A172 (cell line): ENCODE measurements at places on chromosomes 7 and 10. TPM values are rescaled to one million over a fixed set of nuclear protein-coding genes. Genes with fewer than 3 reads are reported as not detected.

The CCDC172 gene
- not detected in 2 replicates for total RNA-seq

The SLC26A5 gene
- total RNA-seq: not detected in 2 replicates

The SPDYE5 gene
- not detected in 2 replicates for total RNA-seq

The MUC12 gene
- total RNA-seq: not detected in 2 replicates
